ENCODE measurements at places on chromosomes 7 and 10.

GRCh38 chr10:34124522-34125035 lies 690.5 kb downstream of the PARD3 start:
- no peak for DNase-seq

- DNase-seq = no peak
Measured at GRCh38 chr10:14839305-14839695, 1.2 kb downstream of the HSPA14 start.

DNA sequence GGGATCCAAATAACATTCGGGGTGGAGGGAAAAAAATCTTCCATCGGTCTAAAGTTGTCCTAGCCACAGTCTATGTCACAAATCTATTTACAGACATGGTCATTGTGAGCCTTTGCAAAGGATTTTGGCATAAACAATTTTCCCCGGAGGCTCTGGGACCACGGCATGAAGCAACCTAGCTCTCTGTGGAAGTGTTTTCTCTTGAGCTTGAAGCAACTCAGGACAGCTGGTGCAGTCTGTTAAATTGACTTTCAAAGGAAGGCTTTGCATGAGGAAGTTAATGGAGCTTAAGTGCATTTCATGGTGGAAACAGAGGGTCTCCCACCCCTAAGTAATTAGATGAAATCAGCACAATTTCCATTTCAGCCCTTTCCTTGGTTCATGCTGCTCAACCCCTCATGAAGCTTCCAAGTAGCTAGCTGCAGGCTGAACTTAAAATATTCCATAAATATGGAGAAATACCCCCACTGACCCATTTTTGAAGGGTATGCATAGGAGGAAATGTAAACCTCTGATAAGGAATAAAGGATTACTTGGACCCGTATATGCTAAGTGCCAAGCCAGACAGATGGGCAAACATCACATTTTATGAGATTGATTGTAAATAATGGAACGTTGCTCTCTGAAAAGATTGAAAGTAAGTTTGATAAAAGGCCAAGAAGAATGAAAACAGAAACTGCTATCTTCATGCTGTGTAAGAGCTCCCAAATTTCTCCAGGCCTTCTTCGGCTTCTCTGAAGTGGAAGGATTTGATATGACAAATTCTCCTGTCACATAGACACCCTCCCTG lies 39.9 kb downstream of the CCDC3 start:
- DNase-seq = no peak

- DNase-seq = no peak
Measured at GRCh38 chr10:88245974-88246511, 337.1 kb downstream of the RNLS start.

- no peak for DNase-seq
Measured at GRCh38 chr7:35035511-35035961, 1.7 kb downstream of the DPY19L1 start.

- DNase-seq = no peak
Measured at GRCh38 chr7:42597300-42597699, 314.6 kb downstream of the C7orf25 start.

DNA sequence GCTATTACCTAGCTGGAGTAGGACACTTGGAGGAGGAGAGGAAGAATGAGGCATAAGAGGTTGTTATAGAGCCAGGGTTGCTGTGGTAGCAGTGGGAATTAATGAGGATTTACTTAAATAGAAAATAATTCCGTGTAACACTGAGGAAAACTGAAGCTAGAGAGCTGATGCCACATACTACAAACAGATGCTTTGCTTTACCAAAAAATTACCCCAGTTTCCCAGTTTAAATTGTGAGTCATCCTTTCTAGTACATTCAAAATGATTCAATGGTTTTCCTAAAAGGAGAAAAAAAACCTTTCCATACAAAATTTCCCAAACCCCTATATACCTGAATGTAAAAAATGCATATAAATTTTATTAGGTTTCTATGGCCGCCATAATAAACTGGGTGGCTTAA lies 58.3 kb downstream of the ZNF518A start:
- no peak for DNase-seq

DNA sequence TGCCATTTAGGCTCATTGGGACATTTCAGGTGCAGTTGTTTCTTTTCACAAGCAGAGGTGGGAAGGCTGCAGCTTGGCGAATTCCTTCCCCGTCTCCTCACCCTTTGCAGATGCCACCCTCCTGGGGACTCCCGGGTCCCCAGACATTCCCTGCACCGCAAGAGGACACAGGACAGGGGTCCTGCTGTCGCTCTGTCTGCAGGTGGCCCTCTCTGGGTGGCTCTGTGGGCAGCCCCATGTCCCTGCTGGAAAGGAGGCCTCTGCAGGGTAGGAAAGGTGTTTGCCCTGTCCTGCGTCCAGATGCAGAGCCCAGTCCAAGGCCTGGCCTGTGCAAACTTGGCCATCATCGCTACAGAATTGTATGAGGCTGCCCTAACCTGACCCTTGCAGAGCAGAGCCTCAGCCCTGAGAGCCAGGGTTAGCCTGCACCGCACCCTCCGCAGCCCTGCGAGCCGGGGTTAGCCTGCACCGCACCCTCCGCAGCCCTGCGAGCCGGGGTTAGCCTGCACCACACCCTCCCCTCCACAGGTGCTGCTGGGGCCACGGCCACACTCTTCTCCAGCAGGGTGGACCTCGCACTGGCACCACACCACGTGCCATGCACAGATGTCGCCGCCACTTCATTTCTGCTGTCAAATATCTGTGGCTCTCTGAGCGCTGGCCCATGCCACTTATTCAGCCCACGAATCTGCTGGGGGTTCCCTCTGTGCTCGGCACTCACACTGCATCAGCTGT lies 61.0 kb downstream of the CFAP46 start:
- no peak for DNase-seq

- DNase-seq = no peak
Measured at GRCh38 chr7:15600298-15600697, 38.5 kb upstream of the AGMO start.

DNA sequence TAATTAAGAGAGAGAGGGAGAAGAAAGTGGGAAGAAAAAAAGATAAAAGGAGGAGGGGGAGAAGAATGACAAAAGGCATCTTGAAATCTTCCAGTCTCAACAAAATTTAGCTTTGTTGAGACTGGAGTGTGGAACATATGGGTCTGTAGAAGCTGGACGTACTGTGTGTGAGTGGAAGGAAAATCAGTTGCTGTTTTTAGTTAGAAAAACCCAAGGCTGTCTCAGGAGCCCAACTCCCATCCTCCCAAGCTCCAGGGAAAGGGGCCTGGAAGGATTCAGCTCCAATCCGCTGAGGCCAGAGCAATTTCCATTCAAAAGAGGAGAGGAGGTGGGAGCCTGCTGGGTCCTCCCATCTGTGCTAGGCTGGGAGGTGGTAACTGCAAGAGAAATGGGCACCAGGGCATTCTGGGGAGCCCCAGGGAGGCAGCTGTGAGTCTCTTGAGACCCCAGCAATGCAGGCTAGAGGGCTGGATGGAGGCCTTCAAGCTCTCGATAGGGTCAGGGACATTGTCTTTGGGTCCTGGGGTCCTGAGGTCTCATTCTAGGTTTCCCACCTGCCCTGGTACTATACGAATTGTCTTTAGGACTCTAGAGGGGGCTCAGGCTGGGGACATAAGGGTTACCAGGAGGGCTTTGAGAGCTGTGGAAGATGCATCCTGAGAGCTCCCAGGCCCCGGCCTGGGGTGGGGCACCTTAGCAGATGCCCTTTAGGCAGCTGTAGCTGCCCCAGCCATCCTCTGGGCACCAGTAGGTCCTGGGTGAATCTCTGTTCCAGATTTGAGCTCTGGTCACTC lies 21.4 kb downstream of the ADCYAP1R1 start:
- no peak for DNase-seq

GRCh38 chr10:86971232-86971991 lies 3.1 kb downstream of the ADIRF start:
- DNase-seq = peak; percentile 85

DNA sequence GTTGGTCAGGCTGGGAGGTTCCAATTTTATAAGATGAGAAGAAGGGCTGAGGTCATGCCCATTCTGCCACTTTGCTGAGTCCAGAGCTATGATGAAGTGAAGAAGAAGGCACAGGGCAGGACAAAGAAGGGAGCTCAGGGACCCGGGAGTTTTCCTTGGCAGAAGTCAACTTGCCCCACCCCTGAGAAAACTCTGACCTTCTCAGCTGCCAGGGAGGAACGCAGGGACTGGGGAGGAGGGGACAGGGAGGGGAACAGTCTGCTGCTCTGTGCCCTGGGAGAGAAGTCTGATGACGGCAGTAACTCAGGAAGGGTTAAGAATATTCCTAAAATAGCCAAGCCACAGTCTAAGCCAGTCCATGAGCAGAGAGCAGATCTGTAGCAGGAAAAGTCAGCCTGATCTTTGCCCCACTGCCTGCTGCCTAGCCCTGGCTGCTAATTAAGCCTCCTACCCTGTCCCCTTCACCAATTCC lies 11.7 kb downstream of the ADIRF start:
- no peak for DNase-seq

DNA sequence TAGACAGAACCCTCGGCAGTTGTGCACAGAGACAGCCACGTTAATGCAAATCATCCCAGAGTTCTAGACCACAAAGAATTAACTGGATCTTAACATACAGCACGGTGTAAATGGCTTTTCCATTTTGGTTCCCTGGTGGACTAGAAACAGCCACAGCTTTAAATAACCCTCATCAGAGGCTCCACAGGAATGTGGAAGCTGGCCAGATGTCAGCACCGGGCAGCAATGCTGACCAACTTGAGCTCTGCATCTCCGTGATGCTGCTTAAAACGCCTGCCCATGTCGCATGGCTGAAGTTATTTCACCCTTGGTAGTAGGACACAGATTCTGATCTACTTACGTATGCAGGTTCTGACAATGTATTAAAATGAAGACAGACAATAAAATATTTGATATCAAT lies 24.5 kb downstream of the RSU1 start:
- DNase-seq = no peak

DNA sequence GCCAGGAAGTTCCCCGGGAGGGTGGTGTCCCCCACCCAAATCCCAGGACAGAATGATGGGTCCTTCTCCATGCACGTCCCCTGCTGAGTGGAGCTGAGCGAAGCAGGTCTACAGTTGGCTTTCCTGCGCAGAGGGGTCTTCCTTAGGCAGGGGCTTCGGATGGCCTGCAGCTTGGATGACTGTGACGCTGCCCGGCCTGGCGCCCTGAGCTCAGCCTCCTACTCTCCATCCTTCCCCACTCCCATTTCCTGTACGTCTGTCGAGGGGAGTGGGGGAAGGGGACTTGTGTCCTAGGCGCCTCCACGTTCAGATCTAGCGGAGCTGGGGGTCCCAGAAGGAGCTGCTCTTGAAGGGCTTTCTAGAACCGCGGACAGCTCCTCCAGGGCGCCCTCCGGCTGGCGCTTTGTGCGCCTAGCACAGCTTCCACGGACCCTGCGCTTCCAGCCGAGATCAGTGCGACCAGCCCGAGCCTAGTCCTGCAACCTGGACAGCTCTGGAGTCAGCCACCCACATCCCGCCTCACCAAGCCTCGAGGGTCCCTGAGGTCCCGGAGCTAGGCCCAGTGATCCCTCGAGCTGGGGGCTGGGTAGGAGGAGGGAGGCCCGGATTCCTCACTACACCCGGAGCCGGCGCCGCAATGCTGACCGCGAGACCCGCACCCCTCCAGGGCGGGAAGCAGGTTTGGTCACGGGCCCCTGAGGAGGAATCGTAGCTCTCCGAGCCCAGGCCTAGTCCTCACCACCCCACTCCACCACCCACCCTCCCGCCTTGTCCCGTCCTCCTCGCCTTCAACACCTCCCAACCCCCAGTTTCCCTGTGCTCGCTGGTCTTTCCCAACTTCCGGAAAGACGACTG lies 1.9 kb downstream of the GRID1 start:
- DNase-seq = no peak

DNA sequence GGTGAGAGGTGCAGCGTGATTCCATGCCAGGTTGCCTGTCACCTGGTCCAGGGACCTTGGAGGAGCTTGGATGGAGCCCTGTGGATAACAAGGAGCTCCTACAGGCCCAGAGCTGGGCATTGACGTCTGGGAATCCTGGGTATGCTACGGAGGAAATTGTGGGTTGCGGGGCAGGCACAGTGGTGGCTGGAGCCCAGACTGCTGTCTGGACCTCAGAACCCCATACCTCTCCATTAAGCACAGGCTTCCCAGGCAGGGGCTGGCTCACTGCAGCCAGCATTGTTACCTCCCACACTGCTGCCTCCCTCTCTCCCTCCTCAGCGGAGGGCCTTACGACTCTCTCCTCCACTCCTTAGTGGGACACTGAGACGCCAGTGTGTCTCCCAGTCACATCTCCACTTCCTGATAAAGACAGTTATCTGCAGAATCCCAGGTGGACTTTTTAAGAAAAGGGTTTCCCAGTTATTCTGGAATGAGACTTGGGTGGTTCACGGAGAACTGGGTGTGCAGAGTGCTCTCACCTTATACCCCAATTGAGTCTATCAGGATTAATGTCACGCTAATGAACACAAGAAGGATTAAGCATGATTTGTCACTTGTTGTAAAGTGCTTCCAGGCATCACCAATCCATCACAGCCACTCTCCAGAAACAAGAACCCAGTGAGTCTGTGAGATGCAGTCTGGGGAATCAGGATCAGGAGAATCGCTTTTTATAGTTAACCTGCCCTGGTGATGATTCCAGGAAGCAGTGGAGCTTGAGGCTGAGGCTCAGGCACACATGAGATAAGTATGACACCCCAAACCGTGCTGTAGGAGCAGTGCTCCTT lies 309.4 kb downstream of the RPS24 start:
- DNase-seq = no peak

- DNase-seq = no peak
Measured at GRCh38 chr7:665736-666453, 60.6 kb upstream of the DNAAF5 start.

DNA sequence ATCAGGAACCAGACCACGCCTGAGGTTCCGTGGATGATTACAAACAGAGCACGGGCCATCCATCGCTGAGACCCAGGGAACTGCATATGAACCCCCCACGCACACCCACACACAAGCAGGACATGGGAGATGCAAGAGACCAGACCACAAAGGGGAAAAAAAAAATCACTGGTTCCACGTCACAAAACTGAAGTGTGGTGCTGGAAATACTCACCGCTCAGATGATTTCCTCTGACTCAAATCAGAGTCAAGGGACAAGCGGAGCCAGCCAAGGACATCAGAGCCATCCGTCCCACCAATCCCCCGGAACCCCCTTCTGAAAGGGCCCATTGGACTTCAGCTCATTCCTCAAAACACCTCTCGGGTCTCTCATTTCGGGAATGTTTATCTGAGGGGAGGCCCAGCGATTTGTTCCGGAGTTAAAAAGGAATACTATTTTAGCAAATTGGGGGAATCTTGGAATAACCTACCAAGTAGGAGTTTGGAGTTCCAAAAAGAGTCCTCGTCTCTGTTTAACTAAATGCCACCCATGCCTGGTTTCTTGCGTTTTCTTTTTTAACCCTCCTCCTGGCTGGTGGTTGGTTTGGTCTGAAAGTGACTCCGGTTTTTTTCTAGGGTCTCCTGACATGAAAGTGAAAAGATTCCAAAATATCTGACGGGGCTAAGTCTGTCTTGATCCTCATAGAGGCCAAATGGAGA lies 15.0 kb downstream of the SNX8 start:
- no peak for DNase-seq

GRCh38 chr10:126301701-126302475 lies 86.4 kb downstream of the ADAM12 start:
- DNase-seq = no peak

DNA sequence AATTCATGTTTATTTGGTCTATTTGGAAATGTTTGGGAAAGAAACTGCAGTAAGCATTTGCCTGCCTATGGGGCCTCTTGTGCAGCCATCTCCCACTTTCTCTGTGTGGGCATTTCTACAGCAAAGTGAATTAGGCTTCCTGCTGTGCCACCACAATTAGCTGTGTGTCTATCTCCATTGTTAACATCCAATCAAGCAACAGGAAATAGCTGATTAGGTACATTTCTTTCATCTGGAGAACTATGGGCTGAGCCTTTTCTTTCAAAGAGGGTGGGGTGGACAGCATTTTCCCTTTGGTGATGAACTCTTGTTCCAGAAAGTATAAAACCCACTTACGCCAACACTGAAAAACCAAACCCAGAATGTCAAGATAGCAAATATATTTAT lies 640.0 kb downstream of the ACTR3B start:
- no peak for DNase-seq

- DNase-seq = no peak
Measured at GRCh38 chr10:132305654-132306342, 2.0 kb downstream of the STK32C start.
